ENCODE measurements at places on chromosomes 16 and 17. TPM values are rescaled to one million over a fixed set of nuclear protein-coding genes. Genes with fewer than 3 reads are reported as not detected.

DNA sequence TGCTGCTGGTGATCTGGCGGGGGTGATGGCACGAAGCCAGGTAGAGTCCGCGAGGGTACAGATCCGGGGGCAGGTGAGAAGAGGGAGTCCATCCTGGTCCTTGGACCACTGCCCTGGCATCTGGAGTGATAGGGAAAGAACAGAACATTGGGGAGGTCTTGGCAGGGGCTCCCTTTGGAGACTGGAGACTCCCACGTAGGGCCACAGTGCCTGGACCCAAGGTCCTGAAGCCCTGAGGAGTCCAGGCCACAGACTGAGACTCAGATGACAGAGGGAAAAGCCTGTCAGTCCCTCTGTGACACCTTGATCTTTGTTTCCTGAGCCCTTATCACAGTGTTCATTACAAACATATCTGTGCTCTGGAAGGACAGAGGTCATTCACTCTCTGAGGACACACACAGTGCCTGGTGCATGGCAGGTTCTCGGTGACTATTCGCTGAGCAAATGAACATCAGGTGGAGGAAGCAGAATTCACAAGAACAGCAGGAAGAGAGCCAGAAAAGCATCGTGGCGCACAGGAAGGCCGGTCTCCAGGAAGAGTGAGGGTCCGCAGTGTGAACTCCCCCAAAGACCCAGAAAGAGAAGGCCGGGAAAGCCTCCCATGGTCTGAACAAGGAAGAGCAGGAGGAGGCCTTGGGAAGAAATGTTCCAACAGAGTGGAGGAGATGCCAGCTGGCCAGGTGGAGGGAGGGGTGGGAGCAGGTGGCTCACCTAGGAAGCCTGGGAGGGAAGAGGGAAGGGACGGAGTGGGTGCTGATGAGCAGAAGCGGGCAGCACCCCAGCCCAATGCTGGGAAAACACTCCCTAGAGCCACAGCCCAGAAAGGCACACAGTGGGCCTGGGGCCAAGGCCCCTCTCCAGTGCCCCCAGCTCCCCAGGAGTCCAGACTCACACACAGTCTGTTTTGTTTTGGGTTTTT, 20.5 kb downstream of the PEMT start:
- DNase-seq = no peak

GRCh38 chr16:8585857-8586256, 4.5 kb downstream of the TMEM114 start:
- DNase-seq = no peak

GRCh38 chr17:42276359-42276608, at the start of gene STAT5B:
STAT5B (minus strand) TSS chr17:42276391; CDS start chr17:42232127, 44,264 bp downstream.
- peak; percentile 53 for DNase-seq

Gene DYNLRB2
- total RNA-seq = not detected

DNA sequence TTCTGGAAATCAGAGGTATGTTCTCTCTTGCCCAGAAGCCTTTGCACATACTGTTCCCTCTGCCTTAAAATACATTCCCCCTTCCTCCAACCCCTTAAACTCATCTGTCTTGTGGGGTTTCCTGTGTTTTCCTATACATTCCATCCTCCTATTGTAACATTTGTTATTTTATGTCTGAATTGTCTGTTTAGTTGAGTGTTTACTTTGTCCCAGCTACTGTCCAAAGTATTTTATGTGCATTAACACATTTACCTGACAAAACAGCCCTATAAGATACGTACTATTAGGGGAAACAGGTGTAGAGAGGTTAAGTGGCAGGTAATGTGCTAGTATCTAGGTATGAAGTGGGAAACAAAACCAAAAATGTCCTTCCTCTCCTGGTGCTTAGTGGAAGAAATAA, 42.1 kb downstream of the CHCT1 start:
- no peak for DNase-seq

GRCh38 chr17:50699410-50699809, 8.3 kb downstream of the ANKRD40 start:
- DNase-seq = no peak

DNA sequence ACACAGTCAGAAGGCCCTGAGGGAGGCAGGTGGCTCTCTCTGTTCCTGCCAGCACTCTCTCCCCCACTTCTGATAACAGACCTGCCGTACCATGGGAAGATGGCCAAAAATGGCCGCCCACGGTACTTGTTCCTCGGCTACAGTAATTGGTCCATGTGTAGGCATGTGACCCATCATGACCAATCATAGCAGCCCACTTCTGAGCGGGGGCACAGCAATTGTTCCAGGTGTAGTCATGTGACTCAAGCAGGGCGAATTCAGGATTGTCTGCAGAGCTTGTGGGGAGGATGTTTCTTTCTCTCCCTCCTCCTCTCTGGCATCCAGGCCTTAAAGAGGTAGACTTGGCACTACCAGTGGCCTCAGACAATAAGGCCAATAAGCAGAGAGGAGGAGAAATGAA, 250.4 kb downstream of the MRTFB start:
- no peak for DNase-seq

GRCh38 chr17:50026837-50027171, 29.1 kb upstream of the ITGA3 start:
- DNase-seq = peak; percentile 62

GRCh38 chr17:58534901-58535421, 20.5 kb upstream of the MTMR4 start:
- DNase-seq = no peak

- DNase-seq = no peak
Measured at GRCh38 chr17:34447406-34447805, 84.4 kb upstream of the CCL1 start.

Gene TOP3A
- 50.4 TPM for total RNA-seq

- DNase-seq = no peak
Measured at GRCh38 chr17:77191244-77191643, 50.5 kb downstream of the SEC14L1 start.

DNA sequence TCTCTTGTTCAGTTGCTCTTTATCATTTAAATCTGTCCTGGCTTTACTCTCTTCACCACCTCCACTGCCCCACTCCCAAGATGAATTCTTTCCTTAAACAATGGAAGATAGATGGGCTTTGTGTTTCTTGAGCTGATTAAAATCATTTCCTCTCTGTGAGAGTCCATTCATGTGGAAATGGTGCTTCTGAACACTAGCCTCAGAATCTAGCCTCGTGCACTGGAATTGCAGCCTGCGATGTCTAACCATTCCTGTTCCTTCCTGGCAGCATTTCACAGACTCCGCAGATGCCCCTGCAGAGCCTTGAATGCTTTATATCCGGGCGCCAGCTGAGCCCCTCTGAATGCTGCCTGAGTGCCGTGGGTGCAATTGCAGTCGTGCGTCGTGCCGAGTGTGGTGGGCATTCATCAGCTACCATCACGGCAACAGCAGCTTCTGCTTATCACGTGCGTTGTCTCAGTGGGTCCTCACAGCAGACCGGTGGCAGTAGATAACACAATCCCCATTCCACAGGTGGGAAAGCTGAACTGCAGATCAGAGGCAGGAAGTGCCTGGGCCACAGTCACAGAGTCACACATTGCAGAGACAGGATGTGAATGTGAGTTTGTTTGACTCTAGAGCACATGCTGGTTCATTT, 172.8 kb upstream of the WSCD1 start:
- DNase-seq = no peak

Gene SOCS3
- total RNA-seq = 218 TPM

GRCh38 chr17:41683441-41684007, 5.2 kb upstream of the EIF1 start:
- DNase-seq = no peak

DNA sequence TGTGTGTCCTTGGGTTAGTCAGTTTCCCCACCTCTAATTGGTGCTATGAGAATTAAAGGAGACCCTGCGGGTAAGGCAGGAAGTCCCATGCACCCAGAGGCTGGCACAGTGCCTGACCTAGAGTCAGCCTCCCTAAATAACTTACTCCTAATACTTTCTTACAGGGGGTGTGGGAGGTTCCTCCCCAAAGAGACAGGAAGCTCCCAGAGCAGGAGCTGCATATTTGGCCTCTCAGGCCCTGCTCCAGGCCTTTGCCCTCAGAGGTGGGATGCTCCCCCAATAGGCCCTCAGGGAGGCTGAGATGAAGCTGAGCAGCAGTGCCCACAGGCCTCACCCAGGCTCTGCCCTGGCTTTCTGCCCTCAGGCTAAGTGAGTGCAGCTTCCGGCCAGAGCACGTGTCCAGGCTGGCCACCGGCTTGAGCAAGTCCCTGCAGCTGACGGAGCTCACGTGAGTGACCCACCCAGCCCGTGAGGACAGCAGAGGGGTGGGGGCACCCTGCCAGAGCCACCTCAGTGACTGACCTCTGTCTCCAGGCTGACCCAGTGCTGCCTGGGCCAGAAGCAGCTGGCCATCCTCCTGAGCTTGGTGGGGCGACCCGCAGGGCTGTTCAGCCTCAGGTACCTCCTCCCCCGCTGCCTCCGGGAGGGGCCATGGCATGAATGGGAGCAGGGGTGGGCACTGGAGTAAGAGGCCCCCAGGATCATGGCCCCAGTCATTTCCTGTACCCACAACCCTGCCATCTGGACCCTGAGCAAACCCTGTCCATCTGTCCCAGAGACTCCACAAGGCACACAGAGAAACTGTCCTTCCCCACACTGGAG, 31.1 kb upstream of the CPNE2 start:
- DNase-seq = no peak

DNA sequence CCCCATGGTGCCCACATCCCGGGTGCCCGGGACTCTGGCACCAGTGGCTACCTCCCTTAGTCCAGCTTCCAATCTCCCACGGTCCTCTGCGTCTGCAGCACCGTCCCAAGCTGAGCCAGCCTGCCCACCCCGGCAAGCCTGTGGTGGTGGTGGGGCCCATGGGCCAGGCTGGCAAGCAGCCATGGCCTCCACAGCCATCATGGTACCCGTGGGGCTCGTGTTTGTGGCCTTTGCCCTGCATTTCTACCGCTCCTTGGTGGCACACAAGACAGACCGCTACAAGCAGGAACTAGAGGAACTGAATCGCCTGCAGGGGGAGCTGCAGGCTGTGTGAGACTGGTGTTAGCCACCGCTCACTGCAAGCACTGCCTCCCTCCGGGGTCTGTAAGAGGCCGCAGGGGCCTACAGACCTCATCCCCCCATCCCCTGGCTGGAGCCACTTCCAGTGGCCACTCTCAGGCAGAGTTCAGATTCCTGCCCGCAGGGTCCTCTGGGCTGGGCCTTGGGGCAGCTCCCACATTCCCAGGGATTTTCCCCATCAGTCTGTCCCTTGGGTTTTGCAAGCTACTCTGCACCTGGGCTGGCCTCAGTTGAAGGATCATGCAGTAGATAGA, 3.9 kb upstream of the SETD1A start:
- peak; percentile 49 for DNase-seq

- peak; percentile 77 for DNase-seq
Measured at GRCh38 chr16:27449434-27450195, 47.6 kb downstream of the IL21R start.

- DNase-seq = no peak
Measured at GRCh38 chr17:70184770-70185169, 15.4 kb downstream of the KCNJ2 start.

Gene ABCA10
- 2.4 TPM for total RNA-seq
